Iris pigment epithelial cell (primary cell): ENCODE measurements at places on chromosomes 11 and 22.

- no peak for DNase-seq
These were observed 126.0 kb downstream of the CTTN start for GRCh38 chr11:70524096-70524922.

GRCh38 chr11:84963240-84963639 lies 663.9 kb downstream of the DLG2 start:
- DNase-seq, result no peak

DNA sequence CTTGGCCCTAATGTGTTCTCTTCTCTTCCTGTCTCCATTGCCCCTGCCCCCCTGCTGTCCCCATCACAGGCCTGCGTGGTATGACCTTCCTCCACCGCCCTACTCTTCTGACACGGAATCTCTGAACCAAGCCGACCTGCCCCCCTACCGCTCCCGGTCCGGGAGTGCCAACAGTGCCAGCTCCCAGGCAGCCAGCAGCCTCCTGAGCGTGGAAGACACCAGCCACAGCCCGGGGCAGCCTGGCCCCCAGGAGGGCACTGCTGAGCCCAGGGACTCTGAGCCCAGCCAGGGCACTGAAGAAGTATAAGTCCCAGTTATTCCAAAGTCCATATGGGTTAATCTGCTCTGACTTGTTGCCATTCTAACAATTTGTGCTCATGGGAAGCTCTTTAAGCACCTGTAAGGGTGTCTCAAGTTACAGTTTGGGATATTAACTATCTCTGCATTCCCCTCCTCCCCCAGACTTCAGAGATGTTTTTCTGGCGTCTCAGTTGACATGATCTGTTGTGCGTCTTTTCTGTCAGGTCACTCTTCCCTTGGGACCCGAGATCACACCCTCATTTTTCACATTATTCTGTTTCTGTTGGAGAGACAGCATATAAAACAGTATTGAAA lies 60.0 kb downstream of the COMMD9 start:
- DNase-seq, result no peak

GRCh38 chr22:19376247-19376646 lies 55.3 kb downstream of the HIRA start:
- no peak for DNase-seq

GRCh38 chr11:108654994-108655631 lies 9.8 kb upstream of the DDX10 start:
- peak; percentile 65 for DNase-seq

DNA sequence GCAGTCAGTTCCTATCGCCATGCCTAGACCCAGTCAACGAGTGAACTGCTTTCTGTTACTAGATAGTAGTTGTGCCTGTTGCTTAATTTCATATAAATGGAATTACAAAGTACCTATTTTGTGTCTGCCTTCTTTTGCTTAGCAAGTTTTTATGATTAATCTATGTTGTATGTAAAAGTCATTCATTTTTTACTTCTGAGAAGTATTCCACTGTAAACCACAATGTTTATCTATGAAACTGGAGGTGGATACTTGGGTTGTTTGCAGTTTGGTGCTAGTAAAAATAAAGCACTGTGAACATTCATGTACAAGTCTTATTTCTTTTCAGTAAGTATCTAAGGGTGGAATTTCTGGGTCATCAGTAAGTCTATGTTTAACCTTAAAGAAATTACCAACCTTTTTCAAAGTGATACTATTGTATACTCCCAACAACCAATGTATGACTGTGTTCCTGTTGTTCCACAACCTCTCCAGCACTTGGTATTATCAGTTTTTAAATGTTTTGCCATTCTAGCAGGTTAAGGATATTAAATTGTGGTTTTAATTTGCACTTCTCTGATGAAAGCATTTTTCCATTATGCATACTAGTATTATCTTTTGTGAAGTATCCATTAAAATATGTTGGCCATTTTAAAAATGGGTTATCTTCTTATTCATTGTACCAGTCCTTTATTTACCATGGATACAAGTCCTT lies 68.2 kb downstream of the DNAJC24 start:
- DNase-seq, result peak; percentile 87

DNA sequence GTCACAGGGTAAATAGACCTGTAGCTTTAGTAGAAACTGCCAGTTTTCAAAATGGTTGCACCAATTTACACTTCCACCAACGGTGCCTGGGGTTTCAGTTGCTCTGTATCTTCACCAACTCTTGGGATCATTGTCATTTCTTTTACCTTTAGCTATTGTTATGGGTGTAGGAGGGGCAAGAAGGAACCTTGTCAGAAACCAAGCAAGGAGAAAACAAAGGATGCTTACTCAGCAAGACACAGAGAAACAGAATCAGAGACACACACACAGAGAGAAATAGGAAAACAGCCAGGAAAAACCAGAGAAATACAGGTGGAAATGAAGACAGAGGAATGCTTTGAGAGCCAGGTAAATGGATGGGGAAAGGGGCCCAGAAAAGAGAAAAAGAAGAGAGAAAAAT lies 367.6 kb downstream of the MIAT start:
- no peak for DNase-seq

- DNase-seq, result no peak
These were observed 29.4 kb upstream of the CAPRIN1 start for GRCh38 chr11:34021977-34022735.

GRCh38 chr22:33756508-33756949 lies 163.7 kb downstream of the LARGE1 start:
- DNase-seq, result no peak

DNA sequence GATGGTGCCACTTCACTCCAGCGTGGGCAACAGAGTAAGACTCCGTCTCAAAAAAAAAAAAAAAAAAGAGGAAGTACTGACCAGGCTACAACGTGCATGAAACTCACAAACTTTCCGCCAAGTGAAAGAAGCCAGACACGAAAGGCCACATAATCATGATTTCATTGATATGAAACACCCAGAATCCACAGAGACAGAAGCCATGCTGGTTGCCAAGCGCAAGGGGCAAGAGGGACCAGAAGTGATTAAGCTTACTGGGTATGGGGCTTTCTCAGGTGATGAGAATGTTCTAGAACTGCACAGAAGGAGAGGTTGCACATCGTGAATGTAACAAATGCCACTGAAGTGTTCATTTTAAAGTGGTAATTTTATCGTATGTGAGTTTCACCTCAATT lies 60.9 kb downstream of the CELSR1 start:
- no peak for DNase-seq

DNA sequence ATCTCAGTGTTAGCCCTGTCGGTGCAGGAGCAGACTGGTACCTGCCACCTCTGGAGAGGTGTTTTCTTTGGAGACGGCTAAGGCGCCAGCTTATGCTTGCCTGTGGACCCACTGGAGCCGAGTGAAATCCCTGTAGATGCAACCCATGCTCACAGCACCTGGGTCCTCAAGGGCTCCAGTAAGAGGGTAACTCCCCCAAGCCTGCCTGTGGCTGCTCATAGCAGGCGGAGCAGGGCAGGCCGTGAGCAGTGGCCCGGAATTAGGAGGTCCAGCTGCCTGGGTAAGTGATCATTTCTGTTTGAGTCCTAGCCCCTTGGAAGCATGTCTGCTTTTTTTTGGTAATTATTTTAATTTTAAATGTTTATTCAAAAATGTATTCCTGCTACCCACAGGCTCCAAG lies 43.8 kb downstream of the NAT10 start:
- DNase-seq, result no peak

GRCh38 chr11:2898366-2899079 lies 12.9 kb upstream of the CDKN1C start:
- peak; percentile 93 for DNase-seq

DNA sequence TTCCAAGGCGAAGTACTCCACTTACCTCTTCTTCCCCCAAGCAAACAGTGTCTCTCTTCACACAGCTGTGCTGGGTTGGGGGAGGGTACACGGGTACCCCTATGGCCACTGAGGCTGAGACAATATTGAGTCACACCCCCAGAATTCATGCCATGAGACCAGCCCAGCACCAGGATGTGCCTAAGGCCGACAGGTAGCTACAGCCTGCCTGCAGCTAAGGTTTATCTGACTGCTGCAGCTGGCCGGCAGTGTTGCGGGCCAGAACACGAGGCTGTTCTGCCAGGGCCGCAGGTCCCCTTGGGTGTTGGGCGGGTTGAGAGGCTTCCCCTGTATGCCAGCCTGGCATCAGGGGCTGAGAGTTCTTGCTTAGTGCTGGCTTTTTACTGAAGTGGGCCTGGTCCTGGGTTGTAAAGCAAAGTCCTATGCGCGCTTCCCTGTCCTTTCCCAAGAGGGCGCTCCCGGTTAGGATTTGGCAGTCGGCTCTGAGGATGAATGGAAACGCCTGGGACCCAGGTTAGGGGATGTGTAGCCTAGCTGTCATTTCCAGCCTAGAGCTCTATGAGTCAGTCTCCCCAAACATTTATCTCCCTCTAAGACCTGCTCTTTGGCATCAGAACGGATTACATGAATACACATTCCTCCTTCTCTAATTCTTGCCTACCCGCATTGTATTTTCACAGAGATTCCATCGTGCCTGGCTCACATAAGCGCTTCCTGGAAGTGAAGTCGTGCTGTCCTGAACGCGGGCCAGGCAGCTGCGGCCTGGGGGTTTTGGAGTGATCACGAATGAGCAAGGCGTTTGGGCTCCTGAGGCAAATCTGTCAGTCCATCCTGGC lies 7.1 kb downstream of the USP18 start:
- peak; percentile 99 for DNase-seq

DNA sequence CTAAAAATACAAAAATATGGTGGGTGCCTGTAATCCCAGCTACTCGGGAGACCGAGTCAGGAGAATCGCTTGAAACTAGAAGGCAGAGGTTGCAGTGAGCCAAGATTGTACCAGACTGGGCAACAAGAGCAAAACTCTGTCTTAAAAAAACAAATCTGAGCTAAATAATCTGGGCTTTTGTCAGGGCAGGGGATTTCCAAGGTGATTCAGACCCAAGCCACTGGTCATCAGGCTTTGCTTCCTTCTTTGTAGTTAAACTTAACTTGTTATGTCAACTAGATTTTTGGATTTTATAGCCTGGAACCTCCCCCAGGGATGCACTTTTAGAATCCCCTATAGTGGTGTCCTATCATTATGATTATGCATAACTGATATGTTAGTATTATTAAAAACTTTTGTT lies 27.0 kb upstream of the SLC22A8 start:
- DNase-seq, result peak; percentile 10

DNA sequence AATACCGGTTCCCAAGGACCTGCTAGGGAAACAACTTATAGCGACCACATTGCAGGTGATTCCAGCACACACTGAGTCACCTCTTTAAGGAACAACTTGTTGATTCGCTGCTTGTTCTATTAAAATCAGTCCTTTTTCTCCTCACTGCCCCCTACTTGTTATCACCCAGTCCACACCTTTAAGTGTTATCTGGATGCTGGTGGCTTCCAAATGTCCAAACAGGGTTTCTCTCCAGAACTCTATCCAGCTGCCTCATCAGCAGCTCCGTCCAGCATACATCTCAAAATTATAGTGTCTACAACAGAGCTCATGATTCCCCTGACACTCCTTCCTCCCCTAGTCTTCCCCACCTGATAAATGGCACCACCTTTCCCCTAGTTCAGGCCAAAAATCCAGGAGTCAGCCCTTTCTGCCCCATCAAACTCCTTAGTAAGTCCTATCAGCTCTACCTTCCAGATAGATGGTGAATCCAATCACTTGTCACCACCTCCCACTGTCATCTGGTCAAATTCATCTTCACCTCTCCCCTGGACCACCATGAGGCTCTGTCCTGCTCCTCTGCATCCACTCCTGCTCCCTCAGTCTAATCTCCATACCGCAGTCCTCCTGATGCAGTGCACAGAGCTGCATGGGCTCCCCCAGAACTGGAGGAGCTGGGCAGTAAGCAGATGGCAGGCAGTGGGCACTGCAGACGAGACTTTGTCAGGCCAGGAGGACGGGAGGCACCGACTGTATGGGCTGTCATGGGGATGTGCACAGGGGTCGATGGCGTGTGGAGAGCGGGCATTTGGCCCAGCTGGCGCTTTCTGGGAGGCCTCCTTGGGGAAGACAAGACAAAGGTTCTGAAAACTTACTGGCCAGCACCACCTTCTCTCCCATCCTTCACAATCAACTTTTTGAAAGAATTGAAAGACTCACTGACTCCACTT lies 19.3 kb downstream of the IL10RA start:
- no peak for DNase-seq

DNA sequence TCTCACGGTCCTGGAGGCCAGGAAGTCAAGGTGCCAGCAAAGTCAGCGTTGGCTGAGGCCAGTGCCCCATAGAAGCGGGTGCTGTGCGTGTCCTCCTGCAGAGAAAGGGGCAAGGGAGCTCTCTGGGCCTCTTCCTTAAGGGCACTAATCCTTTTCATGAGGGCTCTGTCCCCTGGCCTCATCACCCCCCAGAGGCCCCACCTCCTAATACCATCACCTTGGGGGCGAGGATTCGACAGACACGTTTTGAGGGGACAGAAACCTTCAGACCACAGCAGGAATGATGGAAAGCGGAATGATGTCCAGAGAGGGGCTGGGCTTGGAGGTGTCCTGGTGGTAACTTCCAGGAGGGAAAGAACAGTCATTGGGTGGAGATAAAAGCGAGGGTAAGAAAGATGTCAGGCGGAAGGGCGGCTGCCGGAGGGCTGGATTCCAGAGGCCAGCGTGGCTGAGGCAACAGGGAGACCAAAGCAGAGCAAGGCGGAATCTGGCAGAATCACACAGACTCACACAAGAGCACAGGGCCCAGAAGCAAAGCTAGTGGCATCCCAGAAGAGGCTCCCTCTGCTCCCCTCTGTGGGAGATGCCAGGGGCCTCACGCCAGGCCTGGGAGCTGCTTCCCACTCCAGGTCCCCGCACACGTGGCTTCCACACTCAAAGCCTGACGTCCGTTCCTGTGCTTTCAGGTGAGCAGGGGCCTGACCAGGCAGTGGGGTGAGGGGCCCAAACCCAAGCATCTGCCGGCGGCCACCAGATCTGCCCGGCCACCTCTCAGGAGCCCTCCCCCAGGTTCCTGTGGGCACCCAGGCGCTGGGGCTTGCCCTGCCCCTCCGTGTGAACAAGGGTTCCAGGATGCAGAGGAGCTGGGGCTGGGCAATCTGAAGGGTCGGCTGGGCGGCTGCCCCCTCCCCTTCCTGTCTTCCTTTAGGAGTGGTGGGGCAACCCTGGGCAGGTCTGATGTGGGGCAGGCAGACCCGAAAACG lies 784.5 kb downstream of the BRD1 start:
- no peak for DNase-seq

GRCh38 chr11:109480251-109480650 lies 58.3 kb downstream of the C11orf87 start:
- no peak for DNase-seq

- no peak for DNase-seq
These were observed 7.8 kb upstream of the VSTM5 start for GRCh38 chr11:93858121-93858775.

GRCh38 chr11:80451105-80451504 lies 1010.3 kb upstream of the TENM4 start:
- DNase-seq, result no peak

- DNase-seq, result no peak
These were observed 13.1 kb downstream of the CHID1 start for GRCh38 chr11:897253-898142.

- no peak for DNase-seq
These were observed 11.3 kb upstream of the WBP2NL start for GRCh38 chr22:41987276-41987675.

DNA sequence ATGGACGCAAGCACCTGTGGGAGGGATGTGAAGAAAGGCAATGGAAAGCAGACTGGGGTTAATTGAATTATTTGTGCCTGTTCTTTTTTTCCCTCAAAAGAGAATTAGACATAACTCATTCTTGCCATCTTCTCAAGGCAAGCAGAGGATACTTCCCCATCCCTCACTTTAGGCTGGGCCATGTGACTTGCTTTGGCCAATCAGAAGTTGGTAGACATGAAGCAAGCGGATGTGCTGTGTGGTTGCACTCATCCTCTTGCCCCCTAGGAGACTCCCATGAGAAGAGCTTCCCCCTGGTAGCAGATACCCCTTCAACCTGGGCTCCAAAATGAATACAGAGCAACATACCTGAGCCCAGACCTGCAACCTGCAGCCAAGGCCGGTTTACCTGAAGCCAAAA lies 124.4 kb upstream of the ZC3H12C start:
- DNase-seq, result no peak

- no peak for DNase-seq
These were observed 73.6 kb downstream of the MICAL2 start for GRCh38 chr11:12183827-12184620.
